Activated B cell treated with CpG ODN at 0.5 μM for 24 hours (primary cell): ENCODE measurements at places on chromosomes 2 and 18. TPM values are rescaled to one million over a fixed set of nuclear protein-coding genes. Genes with fewer than 3 reads are reported as not detected.

Gene NPPC
- not detected in 2 replicates for total RNA-seq

Gene ANKRD53
- total RNA-seq: 0.71 and 2.5 TPM in 2 replicates

Gene DQX1
- 0.51 and 0.73 TPM in 2 replicates for total RNA-seq

Gene SAG
- total RNA-seq: 0.04 TPM in 1 of 2 replicates, not detected in the other

Gene ANKAR
- 13.1 and 14.5 TPM in 2 replicates for total RNA-seq

Gene SLC8A1
- 0.04 TPM in 1 of 2 replicates, not detected in the other for total RNA-seq

Gene MEP1B
- 0.09 TPM in 1 of 2 replicates, not detected in the other for total RNA-seq

Gene MEIS1
- total RNA-seq: not detected in 2 replicates

Gene ANKRD30B
- not detected in 2 replicates for total RNA-seq

GRCh38 chr2:226011716-226012450 lies 612.4 kb downstream of the NYAP2 start:
- no peaks in the 10 kb centered on the region for H3K4me1 ChIP-seq
- H3K27me3 ChIP-seq: peaks cover 4% of the 10 kb centered on the region
- no peak overlapping the region for H3K27ac ChIP-seq

DNA sequence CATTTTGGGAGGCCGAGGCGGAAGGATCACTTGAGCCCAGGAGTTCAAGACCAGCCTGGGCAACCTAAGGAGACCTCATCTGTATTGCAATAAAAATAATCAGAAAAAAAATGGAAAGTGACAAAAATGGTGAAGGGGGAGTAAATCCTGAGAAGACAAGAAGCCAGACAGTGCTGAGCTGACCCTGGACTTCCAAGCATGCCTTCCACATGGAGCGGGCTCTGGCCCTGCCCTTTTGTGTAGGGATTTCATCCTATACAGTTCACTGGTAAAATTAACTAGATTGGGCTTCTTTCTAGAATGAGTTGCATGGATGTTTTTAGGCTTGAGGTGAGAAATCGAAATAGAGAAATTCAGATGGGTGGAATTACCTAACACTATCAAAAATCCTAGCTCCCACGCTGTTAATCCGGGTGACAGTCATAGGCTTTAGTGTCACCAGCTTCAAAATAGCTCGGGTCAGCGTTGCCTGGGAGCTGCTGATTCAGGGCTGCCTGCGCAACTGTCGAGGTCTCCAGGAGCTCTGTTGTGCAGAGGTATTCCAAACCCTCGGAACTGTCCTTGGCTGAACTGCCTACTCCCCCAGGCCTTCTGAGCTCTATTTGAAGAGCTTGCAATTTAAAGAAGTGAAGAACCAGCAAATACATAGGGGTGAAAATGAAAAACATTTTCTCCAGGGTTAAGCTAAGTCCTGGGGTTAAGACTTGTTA lies 21.5 kb upstream of the ZNF532 start:
- no peak overlapping the region for H3K27ac ChIP-seq
- DNase-seq: no peak
- H3K4me3 ChIP-seq: no peak overlapping the region
- peaks cover 2% of the 10 kb centered on the region for H3K27me3 ChIP-seq
- peaks cover 11% of the 10 kb centered on the region for H3K4me1 ChIP-seq

DNA sequence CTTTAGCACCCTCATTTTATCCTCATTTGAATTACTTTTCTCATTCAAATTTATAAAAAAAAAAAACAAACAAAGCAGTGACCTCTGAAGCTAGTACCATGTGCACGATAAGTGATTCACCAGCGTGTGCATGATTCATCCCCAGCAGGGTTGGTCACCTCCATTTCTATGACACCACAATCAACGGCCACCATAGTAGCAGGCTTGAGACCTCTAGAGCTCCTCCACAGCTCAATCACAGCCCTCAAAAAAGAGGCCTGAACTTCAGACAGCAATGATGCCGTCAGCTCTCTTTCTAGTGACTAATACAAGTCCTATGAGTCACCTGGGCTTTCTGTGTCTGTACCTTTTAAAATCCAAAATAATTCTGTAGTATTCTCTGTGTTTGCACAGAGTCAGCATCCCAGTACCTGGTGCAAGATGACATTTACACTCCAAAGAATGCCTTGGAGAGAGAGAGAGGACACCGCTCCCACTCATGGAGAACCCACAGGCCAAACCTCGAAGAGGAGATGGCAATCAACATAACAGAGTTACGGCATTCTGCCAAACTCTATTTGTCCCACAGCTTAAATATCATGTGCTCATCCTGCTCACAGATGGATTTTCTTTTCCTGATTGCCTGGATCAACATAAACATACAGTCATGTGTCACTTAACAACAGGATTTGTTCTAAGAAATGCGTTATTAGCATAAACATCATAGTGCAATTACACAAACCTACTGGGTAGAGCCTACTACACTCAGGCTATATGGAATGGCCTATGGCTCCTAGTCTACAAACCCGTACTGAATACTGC lies 58.7 kb downstream of the L3MBTL4 start:
- H3K27ac ChIP-seq: no peak overlapping the region
- H3K4me3 ChIP-seq: no peak overlapping the region
- no peaks in the 10 kb centered on the region for H3K27me3 ChIP-seq
- DNase-seq: no peak

- no peaks in the 10 kb centered on the region for H3K36me3 ChIP-seq
- H3K27ac ChIP-seq: no peak overlapping the region
- DNase-seq: no peak
- no peak overlapping the region for H3K4me3 ChIP-seq
- H3K27me3 ChIP-seq: no peaks in the 10 kb centered on the region
- H3K4me1 ChIP-seq: no peaks in the 10 kb centered on the region
These were observed 76.5 kb downstream of the CCDC102B start for GRCh38 chr18:68874361-68874760.

GRCh38 chr2:232515639-232516038 lies 4.5 kb upstream of the PRSS56 start:
- DNase-seq: no peak
- no peaks in the 10 kb centered on the region for H3K4me1 ChIP-seq
- no peaks in the 10 kb centered on the region for H3K36me3 ChIP-seq

GRCh38 chr2:203798296-203799087 lies 69.1 kb upstream of the CTLA4 start:
- peaks cover 22% of the 10 kb centered on the region for H3K27me3 ChIP-seq
- no peaks in the 10 kb centered on the region for H3K4me1 ChIP-seq
- no peak for DNase-seq

DNA sequence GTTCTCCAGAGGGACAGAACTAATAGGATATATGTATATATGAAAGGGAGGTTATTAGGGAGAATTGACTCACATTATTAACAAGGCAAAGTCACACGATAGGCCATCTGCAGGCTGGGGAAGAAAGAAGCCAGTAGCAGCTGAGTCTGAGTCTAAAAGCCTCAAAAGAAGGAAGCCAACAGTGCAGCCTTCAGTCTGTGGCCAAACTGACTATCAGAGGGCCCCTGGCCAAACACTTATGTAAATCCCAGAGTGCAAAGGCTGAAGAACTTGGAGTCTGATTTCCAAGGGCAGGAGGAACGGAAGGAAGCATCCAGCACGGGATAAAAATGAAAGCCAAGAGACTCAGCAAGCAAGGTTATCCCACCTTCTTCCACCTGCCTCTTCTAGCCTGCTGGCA lies 108.0 kb upstream of the LDLRAD4 start:
- no peaks in the 10 kb centered on the region for H3K4me1 ChIP-seq
- no peak overlapping the region for H3K4me3 ChIP-seq
- no peak overlapping the region for H3K27ac ChIP-seq
- no peaks in the 10 kb centered on the region for H3K27me3 ChIP-seq

GRCh38 chr2:205850132-205850531 lies 167.8 kb downstream of the NRP2 start:
- DNase-seq: no peak
- H3K27ac ChIP-seq: no peak overlapping the region
- no peaks in the 10 kb centered on the region for H3K4me1 ChIP-seq
- H3K27me3 ChIP-seq: no peaks in the 10 kb centered on the region
- H3K4me3 ChIP-seq: no peak overlapping the region

GRCh38 chr2:169637620-169638019 lies 53.5 kb downstream of the PPIG start:
- peaks cover 26% of the 10 kb centered on the region for H3K36me3 ChIP-seq
- no peak overlapping the region for H3K27ac ChIP-seq
- H3K27me3 ChIP-seq: no peaks in the 10 kb centered on the region
- DNase-seq: no peak
- H3K4me1 ChIP-seq: no peaks in the 10 kb centered on the region

DNA sequence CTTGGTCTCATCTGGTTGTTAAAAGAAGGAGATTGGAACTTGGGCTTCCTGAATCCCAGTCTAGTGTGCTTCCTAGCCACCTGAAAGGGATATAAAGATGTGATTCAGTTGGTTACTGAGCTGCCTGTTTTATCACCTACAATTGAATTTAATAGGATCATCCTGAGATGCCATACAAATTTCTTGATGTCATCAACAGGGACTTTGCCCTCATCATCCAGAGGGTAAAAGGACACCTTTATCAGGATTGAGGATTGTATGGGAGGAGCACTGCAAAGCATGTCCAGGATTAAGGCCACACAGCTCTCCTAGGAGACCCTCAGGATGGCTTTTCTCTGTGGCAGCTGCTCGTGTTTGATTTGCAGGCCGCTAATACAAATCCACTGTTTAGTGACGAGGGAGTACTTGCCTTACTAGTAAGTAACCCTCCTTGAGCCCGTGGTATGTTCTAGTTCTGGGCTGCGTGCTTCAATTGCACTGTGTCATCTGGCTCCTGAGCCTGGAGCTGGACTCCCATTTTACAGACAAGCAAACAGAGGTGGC lies 28.6 kb downstream of the SH3RF3 start:
- no peaks in the 10 kb centered on the region for H3K4me1 ChIP-seq
- H3K4me3 ChIP-seq: no peak overlapping the region
- H3K36me3 ChIP-seq: no peaks in the 10 kb centered on the region
- peaks cover 13% of the 10 kb centered on the region for H3K27me3 ChIP-seq

DNA sequence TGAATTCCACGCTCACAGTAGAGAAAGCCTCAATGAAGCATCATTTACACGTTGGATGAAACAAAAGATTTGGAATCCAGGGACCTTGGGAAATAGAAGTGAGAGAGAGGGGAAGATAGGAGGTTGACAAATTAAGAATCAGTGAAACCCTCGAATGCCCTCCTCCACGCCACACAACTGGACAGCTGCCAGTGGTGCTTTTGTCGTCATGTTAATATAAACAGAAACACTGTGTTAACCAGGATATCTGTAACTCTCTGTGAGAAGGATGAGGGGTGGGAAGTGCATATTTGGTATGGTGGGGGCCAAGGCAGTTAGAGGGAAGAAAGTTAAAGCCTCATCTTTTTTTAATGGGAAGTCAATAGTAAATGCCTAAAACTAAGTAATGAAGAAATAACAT lies 108.7 kb downstream of the GFPT1 start:
- no peaks in the 10 kb centered on the region for H3K36me3 ChIP-seq
- no peak overlapping the region for H3K27ac ChIP-seq
- H3K4me1 ChIP-seq: no peaks in the 10 kb centered on the region

DNA sequence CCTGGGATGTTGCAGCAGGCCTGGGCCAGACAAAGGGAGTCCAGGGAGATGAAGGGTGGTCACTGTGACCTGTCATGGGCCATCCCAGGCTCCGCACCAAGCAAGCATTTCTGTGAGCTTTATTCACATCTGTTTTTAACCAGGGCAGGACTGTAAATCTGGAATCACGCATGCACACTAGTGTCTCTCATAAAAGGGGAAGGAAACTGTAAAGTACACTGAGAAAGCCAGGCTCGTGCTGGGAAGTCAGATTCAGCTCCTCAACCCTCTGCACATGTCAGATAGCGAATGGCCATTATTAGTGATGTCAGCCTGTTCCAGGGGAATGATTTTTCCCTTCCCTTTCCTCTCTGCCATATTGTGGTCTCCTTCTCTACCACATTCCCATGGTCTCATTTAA lies 818.6 kb upstream of the RAB6C start:
- H3K27me3 ChIP-seq: peaks cover 14% of the 10 kb centered on the region
- no peaks in the 10 kb centered on the region for H3K36me3 ChIP-seq
- no peak overlapping the region for H3K4me3 ChIP-seq
- no peak overlapping the region for H3K27ac ChIP-seq

DNA sequence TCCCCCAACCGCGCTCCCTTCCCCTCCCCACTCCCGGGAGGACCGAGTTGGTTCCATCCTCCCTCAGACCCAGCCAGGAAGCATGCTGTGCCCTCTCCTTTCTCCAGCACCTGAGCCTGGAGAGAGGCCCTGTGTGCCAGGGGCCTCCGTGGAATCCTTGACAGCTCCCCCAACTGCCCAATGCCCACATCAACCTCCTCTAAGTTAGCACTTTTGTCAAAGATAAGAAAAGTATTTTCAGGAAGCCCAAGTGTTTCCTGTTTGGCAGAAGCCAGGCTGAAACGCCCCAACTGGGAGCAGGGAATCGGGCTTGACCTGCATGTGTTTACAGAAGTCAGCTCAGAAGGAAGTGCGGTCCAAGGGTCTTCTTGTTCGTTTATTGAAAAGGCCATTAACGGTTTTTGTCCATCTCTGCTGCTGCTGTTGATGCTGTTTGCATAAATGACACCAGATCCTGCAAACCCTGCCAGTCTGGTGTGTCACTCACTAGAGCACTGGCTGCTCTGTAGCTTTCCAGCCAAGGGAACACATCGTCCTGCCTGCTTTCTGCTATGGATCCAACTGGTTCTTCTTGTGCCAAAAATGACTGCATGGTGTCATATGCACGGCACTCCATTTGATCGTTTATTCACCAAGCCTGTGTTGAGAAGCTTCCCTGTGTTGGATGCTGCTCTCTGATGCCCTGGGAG lies 35.4 kb upstream of the COL6A3 start:
- H3K27me3 ChIP-seq: peaks cover 8% of the 10 kb centered on the region
- no peak for DNase-seq
- no peak overlapping the region for H3K27ac ChIP-seq
- no peak overlapping the region for H3K4me3 ChIP-seq

- H3K27me3 ChIP-seq: peaks cover 2% of the 10 kb centered on the region
- DNase-seq: no peak
- H3K4me1 ChIP-seq: no peaks in the 10 kb centered on the region
These were observed 58.0 kb upstream of the ZNF521 start for GRCh38 chr18:25409971-25410370.

- H3K27ac ChIP-seq: no peak overlapping the region
- peaks cover 49% of the 10 kb centered on the region for H3K36me3 ChIP-seq
- DNase-seq: no peak
- H3K4me1 ChIP-seq: no peaks in the 10 kb centered on the region
- H3K27me3 ChIP-seq: no peaks in the 10 kb centered on the region
These were observed 83.0 kb downstream of the CCDC138 start for GRCh38 chr2:108869542-108869941.

DNA sequence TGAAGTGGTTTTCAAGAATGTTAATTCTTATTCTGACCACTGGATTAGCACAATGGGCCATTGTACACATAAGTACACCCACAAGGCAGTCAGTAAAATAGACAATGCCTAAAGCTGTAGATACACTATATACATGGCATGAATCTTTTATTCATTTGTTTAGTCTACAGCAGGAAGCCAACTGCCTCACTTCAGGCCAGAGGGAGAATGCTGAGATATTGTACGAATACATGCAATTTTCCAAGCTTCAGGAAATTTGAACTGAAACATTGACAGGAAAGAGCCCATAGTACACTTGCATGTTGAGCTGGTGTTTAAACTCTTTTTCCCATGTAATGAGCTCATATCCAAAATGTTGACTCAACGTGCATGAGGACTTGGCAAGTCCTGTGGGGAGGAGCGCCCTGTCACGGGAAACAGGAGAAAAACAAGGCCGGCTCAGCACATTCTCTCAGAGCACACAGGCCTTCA lies 111.6 kb upstream of the CYP1B1 start:
- no peaks in the 10 kb centered on the region for H3K36me3 ChIP-seq
- H3K27me3 ChIP-seq: peaks cover 5% of the 10 kb centered on the region
- DNase-seq: no peak
- no peak overlapping the region for H3K4me3 ChIP-seq

GRCh38 chr2:83481436-83481835 lies 977.6 kb downstream of the SUCLG1 start:
- DNase-seq: no peak
- no peak overlapping the region for H3K4me3 ChIP-seq
- H3K27ac ChIP-seq: no peak overlapping the region
- H3K27me3 ChIP-seq: no peaks in the 10 kb centered on the region
- H3K36me3 ChIP-seq: no peaks in the 10 kb centered on the region
- H3K4me1 ChIP-seq: no peaks in the 10 kb centered on the region
